ENCODE measurements at places on chromosomes 16 and 17.

DNA sequence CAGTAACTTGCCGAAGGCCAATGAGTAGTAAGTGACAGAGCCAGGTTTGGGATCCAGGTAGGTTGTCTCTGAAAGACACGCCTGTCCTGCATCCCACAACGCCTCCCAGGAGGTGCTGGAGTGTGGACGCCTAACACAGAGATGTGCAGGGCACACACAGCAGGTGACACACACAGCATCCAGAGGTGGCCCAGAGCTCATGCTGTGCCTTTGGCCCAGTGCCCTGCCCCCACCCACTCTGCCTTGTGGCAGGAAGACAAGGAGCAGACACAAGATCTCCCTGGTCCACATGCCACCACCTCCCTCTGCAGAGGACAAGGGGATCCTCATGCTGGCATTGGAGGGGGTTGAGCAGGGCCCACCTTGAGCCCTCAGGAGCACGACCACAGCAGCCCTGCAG, 14.7 kb upstream of the STH start:
- DNase-seq: no peak

DNA sequence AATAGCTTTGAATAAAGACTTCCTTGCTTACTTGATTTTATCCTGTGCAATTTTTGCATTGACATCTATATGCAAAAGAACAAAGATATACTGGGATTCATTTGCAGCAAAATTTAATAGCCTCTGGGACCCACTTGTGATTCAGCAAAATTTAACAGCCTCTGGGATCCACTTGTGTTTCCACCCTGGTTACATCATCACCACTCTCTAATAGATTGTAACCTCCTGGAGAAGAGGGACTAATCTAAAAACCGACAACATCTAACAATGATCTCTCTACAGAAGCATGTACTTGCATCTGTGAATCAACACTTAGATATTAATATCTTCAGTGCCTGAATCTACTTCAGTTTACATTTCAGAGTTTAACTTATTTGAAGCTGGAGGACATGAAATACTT, 202.0 kb upstream of the CPHXL start:
- DNase-seq: no peak

- no peak for DNase-seq
These were observed 942 bp upstream of the PHOSPHO1 start for GRCh38 chr17:49231563-49231894.

GRCh38 chr17:2707721-2708584, 3.6 kb downstream of the CLUH start:
- DNase-seq: peak; percentile 72

GRCh38 chr17:4974115-4974670, 6.6 kb upstream of the SPAG7 start:
- DNase-seq: no peak

DNA sequence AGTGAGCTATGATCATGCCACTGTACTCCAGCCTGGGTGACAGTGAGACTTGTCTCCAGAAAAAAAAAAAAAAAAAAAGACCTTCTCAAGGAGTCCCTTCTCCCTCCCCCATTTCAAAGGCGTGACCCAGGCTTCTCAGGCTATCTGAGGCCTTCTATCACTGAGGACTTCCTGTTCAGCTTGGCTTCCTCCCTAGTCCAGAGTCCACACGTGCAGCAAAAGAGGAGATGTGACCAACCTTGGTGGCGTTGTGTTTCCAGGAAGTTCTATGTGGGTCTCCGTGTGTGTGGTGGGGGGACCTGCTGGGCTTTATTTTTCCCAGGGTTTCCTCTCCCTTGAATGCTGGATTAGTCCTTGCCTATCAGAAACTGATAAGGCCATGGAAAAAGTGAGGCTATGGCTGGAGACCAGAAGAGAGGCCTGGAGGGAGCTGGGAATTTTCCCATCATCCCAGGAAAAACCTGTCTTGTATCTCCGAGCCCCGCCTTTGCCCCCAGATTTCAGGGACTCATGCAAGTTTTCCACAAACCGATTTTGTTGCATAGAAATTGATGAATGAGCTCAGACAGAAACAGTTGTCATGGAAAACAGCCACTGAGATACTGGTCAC, 148.1 kb downstream of the SALL1 start:
- no peak for DNase-seq

- no peak for DNase-seq
These were observed 669.3 kb downstream of the WWOX start for GRCh38 chr16:78768718-78769117.

DNA sequence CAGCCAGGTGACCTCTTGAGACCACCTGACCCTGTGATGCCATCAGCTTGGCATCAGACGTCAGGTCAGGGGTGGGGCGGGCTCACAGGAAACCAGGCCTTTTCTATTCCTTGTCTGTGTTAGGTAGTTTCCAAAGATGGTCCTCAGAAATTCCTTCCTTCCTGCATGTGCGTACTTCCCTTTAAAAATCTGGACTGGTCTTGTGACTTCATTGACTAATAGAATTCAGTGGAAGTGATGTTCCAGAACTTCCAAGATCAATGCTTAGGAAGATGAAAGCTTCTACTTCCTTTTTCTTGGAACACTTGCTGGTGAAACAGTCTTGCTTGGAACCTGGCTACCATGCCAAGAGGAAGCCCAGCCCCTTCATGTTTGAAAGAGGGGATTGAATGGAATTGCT, 10.0 kb upstream of the N4BP1 start:
- DNase-seq: no peak

DNA sequence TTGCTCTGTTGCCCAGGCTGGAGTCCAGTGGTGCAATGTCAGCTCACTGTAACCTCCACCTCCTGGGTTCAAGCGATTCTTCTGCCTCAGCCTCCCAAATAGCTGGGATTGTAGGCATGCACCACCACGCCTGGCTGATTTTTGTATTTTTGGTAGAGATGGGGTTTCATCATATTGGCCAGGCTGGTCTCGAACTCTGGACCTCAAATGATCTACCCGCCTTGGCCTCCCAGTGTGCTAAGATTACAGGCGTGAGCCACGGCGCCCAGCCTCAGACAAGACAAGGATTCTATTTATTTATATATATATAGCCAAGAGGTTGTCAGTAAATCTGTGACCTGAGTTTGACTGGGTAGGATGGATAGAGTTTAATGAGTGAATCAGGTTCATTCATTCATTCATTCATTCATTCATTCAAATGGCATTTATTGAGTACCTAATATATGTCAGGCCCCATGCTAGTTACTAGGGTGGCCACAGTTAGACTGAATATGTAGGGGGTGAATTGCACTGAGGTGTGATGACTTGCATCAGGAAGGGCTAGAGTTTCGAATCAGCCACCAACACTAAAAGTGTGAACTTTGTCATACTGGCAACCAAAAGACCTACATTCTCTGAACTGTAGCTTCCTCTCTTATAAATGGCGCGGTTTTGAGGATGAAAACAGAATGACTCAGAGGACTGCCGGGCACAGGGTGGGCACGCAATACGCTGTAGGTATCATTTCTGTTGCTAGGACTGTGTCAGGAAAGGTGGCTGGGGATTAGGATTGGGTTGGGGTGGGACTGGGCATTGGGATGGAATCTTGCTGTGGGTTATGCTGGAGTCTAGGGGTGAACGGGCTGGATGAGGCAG, 37.8 kb downstream of the ITGAE start:
- no peak for DNase-seq

GRCh38 chr16:47063011-47063724, 80.6 kb downstream of the NETO2 start:
- DNase-seq: no peak

DNA sequence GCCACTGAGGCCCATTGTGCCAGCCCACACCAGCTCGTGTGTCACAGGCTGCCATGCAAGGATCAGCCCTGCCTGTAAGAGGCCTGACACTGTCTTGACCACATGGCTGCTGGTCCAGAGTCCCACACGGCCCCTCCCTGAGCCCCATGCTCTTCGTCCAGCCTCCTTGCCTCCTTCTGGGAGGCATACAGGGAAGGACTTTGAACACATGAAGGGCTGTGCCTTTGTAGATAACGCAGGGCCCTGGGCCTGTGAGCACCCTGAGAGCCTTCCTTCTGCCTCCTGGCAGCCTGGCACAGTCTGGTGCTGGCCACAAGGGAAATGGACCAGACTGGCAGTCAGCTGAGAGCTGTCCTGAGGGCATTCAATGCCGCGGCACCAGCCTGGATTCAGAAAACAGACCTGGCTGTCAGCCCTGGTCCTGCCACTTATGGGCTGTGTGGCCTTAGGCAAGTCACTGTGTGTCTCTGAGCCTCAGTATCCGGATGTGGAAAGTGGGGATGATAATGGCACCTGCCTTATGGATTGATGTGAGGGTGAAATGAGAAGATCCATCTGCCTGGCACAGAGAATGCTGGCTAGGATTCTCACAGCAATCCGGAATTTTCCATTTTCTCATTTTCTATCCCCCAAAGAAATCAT, 19.2 kb upstream of the SPNS2 start:
- no peak for DNase-seq

DNA sequence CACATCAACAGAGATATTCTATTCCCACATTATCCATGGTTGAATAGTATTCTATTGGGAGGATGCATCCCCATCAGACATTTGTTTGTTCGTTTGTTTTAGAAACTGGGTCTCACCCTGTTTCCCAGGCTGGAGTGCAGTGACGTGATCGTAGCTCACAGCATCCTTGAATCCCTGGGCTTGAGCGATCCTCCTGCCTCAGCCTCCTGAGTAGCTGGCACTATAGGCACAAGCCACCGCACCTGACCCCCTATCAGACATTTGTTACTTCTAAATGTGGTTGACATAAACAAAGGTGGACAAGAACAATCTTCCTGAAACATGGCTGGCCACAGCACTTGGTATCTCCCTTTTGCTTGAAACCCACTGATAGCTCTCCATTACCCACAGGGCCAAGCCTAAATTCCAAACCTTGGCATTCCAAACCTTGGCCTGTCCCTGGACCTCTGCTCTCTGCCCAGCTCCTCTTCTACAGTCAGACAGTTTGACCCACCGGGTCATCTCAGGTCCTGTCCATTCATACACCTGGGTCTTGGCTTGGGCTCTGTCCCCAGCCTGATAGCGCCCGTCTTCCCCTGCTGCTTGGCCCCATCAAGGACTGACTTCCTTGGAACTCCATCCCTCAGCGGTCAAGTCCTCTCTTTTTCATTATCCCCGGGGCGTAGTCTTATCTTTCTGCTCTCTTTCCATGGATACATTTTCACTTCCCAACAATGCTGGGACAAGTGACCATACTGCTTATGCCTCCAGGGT, 1.5 kb upstream of the PRR29 start:
- DNase-seq: no peak

DNA sequence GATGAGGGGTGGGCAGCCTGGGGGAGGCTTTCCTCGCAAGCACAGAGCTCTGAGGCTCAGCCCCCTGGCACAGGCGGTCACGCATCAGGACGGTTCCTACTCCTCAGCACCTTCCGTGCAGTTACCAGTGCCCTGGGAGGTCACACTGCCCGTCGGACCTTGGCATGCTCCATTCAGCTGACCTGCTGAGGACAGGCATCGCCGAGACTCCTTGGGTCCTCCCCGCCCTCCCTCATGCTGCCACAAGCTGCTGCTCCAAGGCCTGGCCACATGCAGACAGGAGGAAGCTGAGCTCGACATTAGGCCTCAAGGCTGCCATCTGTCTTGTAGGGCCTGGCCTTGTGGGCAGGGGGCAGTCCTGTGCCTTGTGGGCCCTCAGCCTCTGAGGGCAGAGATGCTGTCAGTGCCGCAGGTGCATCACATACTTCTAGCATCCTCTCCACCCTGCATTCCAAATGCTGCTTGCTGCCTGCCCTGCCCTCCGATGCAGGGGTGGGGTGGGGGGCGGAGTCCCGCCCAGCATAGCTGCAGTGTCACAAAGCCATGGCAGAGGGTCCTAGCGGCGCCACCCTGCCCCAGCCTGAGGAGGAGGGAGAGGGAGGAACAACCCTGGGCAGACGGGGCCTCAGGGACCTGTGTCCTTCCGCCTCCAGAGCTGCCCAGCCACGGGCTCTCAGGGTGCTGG, 9.3 kb downstream of the C16orf90 start:
- no peak for DNase-seq

DNA sequence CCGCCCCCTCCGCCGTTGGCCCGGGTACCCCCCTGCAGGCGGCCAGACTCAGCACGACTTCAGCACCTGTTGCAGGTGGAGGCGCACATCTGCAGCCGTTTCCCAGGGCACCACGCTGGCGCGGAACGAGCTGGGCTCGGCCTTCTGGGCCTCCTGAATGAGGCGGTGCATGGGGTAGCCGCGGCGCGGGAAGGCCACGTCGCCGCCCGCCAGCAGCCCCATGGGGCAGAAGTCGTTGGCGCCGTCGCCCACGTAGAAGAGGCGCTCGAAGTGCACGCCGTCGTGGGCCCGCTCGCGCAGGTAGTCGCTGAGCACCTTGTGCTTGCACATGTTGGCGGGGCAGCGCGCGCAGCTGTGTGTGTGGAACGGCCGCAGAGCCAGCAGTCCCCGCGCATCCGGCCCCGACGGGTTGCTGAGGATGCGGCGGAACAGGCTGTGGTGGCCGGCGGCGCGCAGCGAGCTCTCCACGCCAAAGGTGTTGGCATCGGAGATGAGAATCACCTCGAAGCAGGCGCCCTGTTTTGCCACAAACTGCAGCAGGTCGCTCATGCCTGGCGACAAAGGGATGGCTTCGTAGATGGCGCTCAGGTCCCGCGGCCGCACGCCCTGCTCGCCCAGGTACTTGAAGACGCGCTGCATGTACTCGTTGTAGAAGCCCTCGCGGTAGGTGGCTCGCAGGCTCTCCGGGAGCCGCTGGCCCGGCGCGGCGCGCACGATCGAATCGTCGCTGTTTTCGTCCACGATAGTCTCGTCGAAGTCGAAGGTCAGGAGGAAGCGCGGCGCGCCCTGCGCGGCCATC, 6.2 kb downstream of the PHOSPHO1 start:
- DNase-seq: no peak
